AG10803 (cell line): ENCODE measurements at places on chromosomes 3 and 15.
A peak's percentile ranks its signal among the peaks of the same experiment; 100 is the strongest.

DNA sequence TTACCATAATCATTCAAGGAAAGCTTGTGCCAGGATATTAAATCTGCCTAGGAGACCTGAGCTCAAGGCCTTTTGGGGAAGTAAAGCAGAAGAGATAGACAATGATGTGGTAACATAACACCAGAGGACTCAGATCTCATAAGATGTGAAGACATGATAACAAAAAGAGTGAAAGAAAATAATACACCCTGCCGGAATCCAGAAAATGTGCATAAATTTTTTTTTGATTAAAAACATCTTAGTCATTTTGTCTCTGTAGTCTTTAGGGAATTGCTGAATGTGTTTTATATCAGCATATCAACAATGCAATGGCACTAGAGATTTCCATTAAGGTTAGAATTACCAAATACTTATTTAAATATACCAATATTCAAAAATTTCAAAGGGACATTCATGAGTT, 326.8 kb upstream of the ROBO1 start:
- DNase-seq: no peak

GRCh38 chr3:146626403-146627122, 21.4 kb upstream of the PLSCR5 start:
- DNase-seq: no peak

GRCh38 chr3:150810641-150811040, 47.7 kb upstream of the SIAH2 start:
- DNase-seq: no peak

GRCh38 chr15:50996641-50997040, 88.2 kb downstream of the AP4E1 start:
- DNase-seq: peak; percentile 58

DNA sequence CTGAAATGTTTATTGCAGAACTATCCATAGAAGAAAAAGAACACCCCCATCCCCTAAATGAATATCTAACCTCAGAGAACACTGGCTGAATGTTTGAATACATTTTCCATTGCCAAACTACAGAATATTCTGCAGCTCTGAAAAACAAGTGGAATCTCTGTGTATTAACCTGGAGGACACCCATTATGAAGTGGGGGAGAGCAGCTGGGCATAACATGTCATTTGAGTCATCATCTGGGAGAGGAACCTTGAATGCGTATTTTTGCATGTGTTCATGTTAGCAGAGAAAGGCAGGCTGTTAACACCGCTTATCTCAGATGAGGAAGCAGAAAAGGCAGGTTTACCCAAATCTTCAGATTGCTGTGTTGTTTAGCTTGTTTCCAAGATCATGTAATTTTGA, 31.5 kb downstream of the ESYT3 start:
- DNase-seq: no peak

DNA sequence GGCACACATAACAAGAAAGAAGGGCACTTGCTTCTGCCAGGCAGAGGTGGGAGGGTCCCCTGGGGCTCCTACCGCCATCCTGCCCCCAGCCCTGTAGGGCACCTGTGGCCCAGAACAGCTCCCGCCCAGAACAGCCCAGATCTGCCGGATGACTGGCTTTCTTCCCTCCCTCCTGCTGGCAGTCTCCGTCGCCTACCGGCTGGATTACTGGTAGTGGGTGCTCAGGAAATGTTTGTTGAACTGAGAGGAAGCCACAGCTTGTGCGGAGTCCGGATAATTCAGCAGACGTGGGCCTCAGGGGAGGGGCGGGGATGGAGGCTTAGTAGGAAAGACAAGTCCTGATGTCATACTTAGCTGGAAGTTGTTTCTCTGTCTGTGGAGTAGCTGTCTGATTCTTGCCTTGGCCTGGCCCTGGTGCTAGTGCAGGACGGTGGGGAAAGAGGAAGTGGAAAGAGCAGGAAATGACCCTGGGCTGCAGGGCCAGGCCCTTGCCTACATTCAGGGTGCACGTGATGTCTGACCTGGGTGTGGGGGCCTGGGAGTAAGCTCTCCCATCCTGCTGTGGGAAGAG, 6.7 kb downstream of the CCDC9B start:
- peak; percentile 56 for DNase-seq

GRCh38 chr3:2967871-2968270, 142.3 kb downstream of the IL5RA start:
- DNase-seq: no peak

- no peak for DNase-seq
Measured at GRCh38 chr15:74549816-74550215, 8.8 kb downstream of the ARID3B start.

- no peak for DNase-seq
Measured at GRCh38 chr15:47618241-47618640, 99.1 kb upstream of the SEMA6D start.

GRCh38 chr3:141632779-141633374, 105.2 kb upstream of the RNF7 start:
- DNase-seq: no peak

GRCh38 chr15:27935328-27935727, 163.8 kb downstream of the OCA2 start:
- DNase-seq: no peak

- no peak for DNase-seq
Measured at GRCh38 chr15:101357333-101357732, 62.3 kb upstream of the SNRPA1 start.

DNA sequence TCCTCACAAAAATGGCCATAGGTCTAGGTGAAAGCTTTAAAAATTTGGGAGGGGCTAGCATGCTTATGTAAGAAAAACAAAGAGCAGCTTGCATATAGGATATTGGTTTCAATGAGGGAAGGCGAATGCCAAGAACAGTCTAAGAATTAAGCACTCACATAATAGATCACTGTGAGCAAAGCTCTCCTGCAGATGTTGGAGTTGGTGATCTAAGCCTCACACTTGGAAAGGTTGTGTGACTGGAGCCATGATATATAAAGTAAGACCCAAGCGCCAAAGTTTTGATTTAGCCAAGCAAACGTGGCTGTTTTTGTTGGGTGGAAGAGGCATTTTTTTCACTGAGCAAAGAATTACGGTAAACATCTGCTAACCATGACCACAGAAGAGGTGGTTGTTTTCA, 237.5 kb downstream of the FOXP1 start:
- no peak for DNase-seq

DNA sequence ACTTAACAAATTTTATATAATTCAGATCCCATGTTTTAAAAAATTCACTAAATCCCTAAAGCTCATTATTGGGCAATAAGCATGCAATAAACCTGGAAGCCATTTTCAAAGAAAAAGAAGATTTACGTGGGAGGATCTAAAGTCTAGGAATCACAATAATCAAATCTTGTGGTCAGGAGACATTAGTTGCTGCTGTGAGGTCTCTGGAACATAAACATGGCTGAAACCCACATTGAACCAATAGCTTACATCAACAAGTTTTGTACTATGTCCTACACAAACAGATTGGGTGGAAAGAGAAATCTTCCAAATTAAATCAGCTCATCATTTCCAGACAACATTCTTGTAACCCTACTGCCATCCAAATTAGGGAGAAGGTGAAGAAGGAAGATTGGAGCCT, 121.9 kb upstream of the EPHA3 start:
- peak; percentile 43 for DNase-seq

- peak; percentile 68 for DNase-seq
Measured at GRCh38 chr3:179069762-179070390, 1.7 kb downstream of the ZMAT3 start.
